Endothelial cell (in vitro differentiated cells): ENCODE measurements at places on chromosomes 1 and 21.
A peak's percentile ranks its signal among the peaks of the same experiment; 100 is the strongest.

DNA sequence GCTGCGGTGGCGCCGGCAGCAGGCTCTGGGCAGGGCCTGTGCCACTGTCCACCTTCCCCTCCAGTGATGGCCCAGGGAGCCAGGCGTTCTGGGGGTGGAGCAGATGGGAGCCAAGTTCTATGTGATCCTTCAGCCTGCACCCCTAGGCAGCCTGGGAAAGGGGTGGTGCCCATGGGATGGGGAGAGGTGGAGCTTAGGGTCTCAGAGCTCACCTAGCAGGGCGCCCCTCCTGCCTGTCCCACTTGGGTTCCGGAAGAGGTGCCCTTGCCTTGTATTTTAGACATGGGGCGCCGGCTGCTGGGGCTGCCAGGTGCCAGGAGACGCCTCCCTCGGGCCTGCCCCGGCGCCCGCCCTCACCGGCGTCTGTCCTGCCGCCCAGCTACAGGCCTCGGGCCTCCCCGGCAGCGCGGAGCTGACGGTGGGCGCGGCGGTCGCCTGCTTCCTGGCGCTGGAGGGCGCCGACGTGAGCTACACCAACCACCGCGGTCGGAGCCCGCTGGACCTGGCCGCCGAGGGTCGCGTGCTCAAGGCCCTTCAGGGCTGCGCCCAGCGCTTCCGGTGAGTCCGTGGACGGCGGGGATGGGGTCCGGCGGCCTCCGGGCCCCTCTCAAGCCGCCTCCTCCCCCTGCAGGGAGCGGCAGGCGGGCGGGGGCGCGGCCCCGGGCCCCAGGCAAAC, 3.1 kb upstream of the MMP23B start:
- no peak for DNase-seq

DNA sequence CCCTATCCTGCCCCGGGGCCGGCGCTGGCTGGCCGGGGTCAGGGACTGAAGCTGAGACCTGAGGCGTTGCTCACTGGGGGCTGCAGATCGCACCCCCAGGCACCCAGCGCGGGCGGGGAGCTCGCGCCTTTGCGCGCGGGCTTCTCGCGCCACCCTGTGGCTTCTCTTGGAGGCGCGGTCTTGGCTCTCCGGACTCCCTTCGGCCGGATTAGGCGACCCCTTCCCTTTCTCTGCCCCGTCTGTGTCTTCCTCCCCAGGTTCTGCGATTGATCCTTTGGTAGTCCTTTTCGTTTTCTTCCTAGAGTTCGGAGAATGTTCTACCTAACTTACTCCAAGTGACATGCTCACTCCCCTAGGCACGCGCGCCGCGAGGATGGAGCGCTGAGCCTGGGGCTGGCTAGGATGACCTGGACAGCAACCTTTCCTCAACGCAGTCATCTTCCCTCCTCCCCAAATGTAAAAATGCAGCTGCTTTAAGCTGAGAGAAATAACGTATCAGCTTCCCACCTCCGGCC, 495 bp upstream of the NTRK1 start:
- peak; percentile 68 for DNase-seq

GRCh38 chr21:19320291-19320690, 916.7 kb upstream of the TMPRSS15 start:
- no peak for DNase-seq

DNA sequence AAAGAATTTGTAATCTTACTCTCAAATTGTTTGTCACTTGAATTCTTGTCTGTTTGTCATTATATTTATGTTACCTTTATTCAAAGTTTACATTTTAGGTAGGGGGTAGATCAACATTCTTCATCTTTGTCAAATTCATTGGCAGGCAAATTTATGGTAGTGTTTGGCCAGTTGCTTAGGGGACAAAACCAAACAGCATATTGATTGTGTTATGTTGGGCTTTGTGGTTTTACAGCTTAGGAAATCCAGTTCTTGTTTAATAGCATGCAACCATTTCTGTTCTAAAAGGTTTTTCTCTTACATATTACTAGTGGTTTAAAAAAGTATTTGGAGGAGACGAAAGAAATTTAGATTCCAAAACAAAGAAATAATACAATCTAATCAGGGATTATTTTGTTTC, 91.4 kb downstream of the HMCN1 start:
- no peak for DNase-seq

- no peak for DNase-seq
Measured at GRCh38 chr1:17119773-17120480, 676 bp upstream of the PADI2 start.

DNA sequence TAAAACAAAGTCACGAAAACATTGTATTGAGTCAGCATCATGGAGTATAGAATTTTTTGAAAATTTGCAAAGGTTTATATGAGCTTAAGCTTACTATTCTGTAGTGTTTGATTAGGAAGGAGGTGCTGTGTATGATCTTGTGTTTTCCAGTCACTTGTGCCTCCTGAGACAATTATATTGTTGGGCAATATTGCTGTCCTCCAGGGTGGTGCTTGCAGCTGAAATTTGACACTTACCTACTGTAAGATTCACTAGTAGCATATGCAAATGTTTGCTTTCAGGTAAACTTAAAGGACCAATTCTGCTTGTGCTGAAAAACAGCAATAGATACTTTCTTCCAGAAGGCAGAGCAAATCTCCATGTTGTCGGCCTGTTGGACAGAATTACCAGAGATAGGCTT, 268.0 kb downstream of the TGFB2 start:
- DNase-seq, result no peak

GRCh38 chr1:95230768-95231191, 3.2 kb upstream of the RWDD3 start:
- no peak for DNase-seq

DNA sequence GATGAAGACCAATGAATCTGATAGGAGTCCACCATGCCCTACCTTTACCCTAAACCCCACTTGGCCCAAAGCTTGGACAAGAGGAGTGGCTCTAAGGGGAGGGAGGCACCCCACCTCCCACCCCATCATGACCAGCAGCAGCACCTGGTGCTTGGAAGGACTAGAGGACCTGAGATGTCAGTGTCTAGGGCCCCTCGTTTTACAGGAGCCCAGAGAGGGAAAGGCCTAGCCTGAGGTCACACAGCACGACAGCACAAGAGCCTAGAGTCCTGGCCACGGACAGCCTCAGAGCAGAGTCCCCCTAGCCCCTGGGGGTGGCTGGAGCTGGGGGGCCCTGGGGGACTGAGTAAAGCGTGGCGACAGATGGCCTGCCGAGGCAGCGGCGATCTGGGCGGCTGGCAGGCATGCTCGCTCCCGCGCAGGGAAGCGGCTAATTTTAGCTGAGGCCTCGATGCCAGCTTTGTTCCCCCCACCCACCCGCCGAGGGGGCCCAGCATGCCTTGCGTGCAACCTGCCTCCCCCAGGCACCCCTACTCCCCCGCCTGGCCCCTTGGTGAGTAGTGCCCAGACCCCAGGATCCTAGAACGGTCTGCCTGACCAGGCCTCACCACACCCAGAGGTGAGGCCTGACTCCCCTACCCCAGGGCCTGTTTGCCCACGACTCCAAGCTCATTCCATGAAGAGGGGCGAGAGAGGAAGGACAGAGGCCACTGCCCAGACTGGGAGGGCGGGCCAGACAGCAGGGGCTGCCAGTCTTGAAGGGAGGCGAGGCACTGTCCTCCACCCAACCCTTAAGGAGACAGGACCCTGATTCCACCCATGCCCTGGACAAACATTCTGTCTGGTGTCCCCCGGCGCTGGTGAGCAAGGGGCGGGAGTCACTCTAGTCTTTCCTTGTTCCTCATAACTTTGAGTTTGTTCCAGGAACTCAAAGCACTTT, 39.0 kb downstream of the AHDC1 start:
- DNase-seq, result no peak

- DNase-seq, result no peak
Measured at GRCh38 chr21:44730028-44730395, 18.6 kb upstream of the TSPEAR start.

- DNase-seq, result no peak
Measured at GRCh38 chr21:27827972-27828371, 861.1 kb upstream of the ADAMTS5 start.
